ENCODE measurements at places on chromosomes 5 and 9.

DNA sequence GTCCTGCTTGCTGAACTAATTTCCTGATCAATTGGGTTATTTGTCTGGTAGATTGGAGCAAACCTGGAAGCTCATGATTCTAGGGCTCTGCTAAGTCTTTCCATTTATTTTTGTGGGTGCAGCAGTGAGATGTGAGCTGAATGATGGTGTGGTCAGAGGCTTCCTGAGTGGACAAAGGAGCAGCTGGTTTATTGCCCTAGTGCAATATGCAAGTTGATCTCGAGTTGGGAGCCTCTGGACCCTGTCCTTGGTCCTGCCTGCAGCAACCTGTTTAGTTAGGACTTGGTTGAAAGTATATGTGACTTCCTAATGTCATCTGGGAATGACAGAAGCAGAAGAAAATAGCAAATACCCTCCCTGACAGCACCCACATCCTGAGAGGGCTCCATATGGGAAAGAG lies 4.2 kb upstream of the UNC5A start:
- DNase-seq: no peak

GRCh38 chr5:11180890-11181289 lies 419.9 kb upstream of the DAP start:
- no peak for DNase-seq

GRCh38 chr9:105835721-105836120 lies 141.4 kb downstream of the TMEM38B start:
- DNase-seq: no peak

DNA sequence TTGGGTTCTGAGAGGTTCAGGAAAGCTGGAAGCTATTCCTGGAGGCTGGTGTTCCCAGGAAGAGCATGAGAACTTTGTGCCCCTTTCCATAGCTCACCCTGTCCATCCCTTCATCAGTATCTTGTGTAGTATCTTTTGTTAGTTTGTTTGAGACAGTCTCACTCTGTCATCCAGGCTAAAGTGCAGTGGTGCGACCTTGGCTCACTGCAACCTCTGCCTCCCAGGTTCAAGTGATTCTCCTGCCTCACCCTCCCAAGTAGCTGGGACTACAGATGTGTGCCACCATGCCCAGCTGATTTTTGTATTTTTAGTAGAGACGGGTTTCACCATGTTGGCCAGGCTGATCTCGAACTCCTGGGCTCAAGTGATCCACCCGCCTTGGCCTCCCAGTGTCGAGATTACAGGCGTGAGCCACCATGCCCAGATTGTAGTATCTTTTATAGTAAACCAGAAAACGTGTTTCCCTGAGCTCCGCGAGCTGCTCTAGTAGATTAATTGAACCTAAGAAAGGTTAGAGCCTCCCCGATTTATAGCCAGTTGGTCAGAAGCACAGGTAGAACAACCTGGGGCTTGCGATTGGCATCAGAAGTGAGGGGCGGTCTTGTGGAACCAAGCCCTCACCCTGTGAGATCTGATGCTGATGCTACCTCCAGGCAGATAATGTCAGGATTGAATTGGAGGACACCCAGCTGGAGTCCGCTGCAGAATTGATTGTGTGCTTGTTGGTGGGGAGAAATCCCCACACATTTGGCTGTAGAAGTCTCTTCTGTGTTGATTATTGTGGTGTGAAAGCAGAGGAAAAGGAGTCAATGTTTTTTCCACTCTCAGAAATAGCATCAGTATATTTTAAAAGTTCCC lies 32.3 kb downstream of the ATP6V0E1 start:
- no peak for DNase-seq

DNA sequence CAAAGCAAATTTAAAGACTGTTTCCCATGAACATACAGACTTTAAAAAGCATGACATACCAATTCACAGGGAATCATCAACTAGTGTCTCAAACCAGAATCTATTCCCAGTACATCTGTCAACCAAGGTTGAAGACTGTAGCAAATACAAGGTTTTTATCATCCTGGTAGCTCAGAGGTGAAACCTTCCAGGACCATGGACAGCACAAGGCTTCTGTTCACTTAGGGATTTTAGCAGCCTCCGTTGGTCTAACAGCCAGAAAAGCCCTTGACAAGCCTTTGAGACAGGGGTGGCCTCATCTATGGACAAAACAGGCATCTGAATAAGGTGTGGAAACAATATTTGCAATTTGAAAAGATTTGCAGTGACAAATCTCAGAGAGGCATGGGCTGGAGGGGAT lies 119.0 kb downstream of the TRIM32 start:
- DNase-seq: no peak

- DNase-seq: peak; percentile 47
Measured at GRCh38 chr5:55636177-55636576, 75.9 kb downstream of the SLC38A9 start.

GRCh38 chr5:126446498-126447224 lies 23.5 kb downstream of the GRAMD2B start:
- DNase-seq: no peak

- DNase-seq: no peak
Measured at GRCh38 chr5:22352493-22352892, 500.7 kb downstream of the CDH12 start.

DNA sequence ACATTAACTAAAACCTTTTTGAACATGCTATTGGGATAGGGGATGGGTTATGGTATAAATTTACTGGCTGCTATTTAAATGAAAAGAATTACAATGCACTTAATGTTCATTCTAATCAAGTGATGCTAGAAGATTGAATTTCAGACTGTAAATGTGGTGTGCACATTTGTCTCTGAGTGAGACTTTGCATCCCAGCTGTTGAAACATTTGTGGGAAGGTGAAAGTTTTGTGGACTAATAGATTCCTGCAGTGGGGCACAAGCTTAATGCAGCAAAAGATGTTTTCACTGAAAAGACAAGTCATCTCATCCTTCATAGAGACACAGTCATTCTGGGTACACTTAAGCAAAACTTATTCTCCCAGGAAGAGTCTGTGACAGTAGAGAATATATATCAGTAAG lies 323.6 kb downstream of the NFIB start:
- DNase-seq: no peak

GRCh38 chr5:73311291-73312110 lies 137.1 kb downstream of the FOXD1 start:
- no peak for DNase-seq

DNA sequence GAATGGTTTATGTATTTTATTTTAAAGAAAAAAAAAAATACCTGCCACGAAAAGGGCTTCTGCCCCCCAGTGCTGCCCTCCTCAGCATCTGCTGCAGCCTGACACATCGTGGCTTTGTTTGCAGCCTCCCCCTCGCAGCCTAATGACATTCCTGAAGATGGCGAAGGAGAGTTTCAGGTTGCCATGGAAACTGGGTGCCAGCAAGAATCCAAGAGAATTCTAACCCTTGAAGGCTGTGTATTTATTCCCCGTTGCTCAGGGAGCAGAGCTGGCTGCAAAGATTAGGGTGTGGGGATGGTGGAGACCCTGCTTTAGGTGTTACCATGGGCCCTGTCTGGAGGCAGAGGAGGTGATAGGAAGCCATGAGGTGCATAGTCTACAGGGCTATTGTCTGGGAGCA lies 126.6 kb downstream of the NSG2 start:
- DNase-seq: no peak

DNA sequence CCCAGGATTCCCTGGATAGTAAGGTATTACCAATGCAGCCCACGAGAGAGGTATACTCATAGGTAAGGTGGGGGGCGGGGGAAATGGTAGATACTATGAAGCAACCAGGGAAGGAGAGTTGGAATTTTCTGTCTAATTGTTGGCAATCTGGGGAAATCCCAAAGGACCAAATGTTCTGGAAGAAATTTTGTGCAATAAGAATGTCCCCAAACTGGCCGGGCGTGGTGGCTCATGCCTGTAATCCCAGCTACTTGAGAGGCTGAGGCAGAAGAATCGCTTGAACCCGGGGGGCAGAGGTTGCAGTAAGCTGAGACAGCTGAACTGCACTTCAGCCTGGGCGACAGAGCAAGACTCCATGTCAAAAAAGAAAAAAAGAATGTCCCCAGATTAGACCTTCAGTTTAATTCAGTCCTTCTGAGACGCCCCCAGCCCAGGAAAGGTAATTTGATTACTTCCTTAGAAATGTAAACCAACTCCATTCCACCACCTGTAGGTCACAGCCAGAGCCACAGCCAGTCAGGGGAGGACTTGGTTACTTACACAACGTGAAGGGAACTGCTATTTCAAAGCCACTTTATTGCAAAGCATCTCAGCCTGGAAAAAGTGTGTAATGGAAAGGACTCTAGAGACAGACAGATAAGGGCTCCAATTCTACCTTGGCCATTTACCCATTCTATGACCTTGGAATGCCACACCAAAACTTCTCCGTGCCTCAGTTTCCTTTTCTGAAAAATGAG lies 50.0 kb upstream of the KLF4 start:
- DNase-seq: no peak

DNA sequence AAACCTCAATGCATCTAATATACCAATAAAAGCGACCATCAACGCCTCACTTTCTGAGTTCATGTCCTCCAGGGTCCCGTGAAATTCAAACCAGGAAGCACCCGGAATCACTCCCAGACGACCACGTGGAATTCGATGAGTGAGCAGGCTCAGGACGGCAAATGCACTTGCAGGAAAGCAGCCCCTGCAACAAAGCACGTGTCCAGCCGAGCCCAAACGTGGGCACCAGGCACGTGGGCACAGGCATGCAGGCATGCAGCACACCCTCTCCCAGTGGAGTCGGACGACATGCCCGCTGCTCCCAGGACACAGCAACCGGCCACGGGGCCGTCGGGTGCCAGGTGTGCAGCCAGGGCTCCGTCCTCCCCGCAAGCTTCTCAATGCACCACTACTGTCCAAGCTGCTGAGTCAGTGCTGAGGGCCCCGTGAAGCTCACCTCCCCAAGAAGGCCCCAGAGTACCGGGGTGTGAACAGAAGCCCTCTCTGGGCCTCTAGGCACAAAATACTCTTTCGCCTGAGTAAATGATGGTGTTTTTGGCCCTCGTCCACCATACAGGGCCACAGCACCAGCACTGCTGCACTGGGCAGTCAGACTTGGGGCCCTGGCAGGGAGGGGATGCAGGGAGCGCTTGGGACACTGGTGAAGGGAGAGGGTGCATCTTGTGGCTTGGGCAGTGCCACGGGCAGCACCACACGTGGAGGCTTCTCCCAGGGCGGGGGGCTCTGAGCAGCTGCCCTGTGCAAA lies 87.6 kb downstream of the VAV2 start:
- no peak for DNase-seq

- DNase-seq: peak; percentile 83
Measured at GRCh38 chr9:98168941-98169488, 23.4 kb downstream of the CORO2A start.

- DNase-seq: no peak
Measured at GRCh38 chr5:144191998-144192397, 21.3 kb downstream of the KCTD16 start.

- DNase-seq: peak; percentile 32
Measured at GRCh38 chr9:94758880-94759279, 32.4 kb downstream of the AOPEP start.

- DNase-seq: peak; percentile 20
Measured at GRCh38 chr5:60522292-60522905, 177.6 kb downstream of the DEPDC1B start.

- DNase-seq: no peak
Measured at GRCh38 chr5:170403675-170404074, 14.5 kb upstream of the KCNMB1 start.

DNA sequence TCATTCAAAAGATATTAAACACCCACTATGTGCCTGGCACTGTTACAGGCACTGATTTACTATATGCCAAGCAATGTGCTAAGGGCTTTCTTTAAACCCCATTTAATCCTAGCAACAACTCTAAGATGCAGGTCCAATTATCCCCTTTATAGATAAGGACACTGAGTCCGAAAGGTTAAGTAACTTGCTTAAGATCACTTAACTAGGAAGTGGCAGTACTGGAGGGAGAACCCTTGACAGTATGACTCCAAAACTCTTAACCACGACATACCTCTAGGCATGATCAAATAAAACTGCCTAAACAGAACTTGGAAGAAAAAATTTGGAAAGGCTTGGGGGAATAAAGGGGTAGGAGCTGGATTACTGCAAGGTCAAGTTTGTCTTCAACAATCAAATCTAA lies 1.7 kb downstream of the RAB14 start:
- DNase-seq: no peak

GRCh38 chr9:20499013-20499412 lies 123.3 kb downstream of the MLLT3 start:
- no peak for DNase-seq

GRCh38 chr9:104082168-104082567 lies 11.9 kb upstream of the SMC2 start:
- no peak for DNase-seq

GRCh38 chr5:179621551-179622214 lies 1.8 kb downstream of the HNRNPH1 start:
- DNase-seq: no peak

DNA sequence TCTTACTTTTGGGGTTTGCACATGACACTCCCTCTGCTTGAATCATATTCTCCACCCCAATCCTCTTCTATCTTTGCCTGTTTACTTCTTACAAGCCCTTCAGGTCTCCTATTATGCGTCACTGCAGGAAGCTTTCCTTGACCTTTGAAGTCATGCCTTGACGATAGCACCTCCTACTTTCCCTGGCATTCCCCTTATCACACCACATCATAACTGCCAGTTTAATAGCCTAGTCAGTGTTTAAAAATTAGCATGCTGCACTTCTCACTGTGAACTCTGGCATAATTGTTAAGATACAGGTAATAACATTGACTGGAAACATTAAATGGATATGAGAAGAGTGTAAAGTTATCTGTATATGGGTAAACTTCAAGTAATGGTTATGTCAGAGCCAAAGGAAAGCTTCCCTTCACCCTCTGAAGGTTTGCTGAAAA lies 37.1 kb upstream of the CEP120 start:
- no peak for DNase-seq

GRCh38 chr5:32421075-32421474 lies 23.5 kb downstream of the ZFR start:
- DNase-seq: no peak

DNA sequence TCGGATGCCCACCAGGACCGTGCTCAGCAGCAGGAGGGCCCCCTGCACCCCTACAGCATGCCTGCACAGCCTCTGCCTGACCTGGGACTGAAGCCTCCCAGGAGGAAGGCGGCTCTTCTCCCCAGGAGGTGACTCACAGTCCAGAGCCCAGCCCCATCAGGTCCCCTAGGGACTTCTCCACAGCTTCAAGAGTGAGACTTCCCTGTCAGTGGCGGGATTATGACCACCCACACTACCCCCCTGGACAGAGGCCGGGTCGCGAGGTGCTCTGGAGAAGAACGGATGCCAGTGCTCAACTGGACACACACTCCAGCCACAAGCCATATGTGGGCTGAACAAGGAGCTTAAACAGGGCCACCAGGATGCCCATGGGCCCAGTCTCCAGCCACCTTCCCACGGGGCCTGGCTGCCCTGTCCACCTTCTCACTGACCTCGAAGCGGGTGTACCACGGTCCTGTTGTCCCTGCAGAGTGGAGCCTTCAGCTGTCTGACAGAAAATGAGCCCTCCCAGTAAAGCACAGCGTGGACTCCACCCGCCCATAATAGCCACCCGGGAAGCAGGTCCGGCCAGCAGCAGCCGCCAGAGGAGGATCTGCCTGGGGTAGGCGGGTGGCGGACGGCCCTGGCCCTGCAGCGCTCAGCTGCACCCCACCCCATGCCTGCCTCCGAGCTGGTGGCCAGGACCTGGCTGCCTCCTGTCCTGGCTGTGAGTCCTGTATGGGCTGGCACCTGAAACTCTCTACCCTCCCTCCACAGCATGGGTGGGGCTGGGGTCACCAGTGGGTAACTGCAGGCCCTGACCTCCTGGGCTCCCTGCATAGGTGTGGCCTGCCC lies 54.7 kb downstream of the SEMA4D start:
- no peak for DNase-seq
